ENCODE measurements at places on chromosomes 6 and 20.
A peak's percentile ranks its signal among the peaks of the same experiment; 100 is the strongest.

DNA sequence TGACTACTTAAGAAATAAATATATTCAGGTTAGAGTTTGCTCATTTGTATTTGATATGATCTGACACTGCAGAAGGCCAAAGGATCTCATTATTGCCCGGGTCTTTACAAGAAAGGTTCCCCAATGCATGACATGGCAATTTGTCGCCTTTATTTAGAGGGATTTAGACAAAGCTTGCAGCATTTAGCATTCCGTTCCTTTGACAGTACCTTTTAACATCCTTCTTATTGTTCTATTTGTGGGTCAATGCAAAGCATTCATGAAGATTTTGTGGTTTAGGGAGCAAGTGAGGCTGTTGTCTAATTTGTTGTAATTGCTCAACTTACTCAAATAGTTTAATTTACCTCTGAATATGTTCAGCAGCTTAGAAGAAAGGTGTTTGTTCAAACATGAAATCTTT, 230.8 kb upstream of the FLRT3 start:
- DNase-seq, result no peak

- DNase-seq, result peak; percentile 43
These were observed 844 bp downstream of the TAGAP start for GRCh38 chr6:159043947-159044346.

GRCh38 chr6:33914645-33915044, 110.8 kb upstream of the MLN start:
- DNase-seq, result no peak

DNA sequence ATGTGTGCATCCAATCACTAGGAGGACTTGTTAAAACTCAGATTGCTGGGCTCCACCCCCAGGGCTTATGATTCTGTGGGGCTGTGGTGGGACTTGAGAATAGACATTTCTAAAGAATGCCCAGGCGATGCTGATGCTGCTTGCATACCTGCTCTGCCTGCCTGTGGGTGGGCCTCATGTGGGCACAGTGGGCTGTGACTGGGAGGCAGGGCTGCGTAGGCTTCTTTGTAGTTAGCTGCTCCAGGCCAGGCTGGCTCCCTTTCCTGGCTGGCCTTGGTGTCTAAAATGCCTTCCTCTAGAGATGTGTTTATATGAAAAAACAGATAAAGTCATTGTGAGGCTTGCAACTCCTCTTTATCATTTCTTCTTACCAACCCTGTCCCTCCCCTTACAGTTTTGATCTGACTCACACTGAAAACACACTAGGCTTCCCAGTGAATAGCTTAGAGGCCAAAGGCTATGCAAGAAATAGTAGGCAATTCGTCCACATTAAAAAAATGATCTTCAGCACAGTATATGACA, 495.5 kb upstream of the MAP3K7 start:
- DNase-seq, result no peak

DNA sequence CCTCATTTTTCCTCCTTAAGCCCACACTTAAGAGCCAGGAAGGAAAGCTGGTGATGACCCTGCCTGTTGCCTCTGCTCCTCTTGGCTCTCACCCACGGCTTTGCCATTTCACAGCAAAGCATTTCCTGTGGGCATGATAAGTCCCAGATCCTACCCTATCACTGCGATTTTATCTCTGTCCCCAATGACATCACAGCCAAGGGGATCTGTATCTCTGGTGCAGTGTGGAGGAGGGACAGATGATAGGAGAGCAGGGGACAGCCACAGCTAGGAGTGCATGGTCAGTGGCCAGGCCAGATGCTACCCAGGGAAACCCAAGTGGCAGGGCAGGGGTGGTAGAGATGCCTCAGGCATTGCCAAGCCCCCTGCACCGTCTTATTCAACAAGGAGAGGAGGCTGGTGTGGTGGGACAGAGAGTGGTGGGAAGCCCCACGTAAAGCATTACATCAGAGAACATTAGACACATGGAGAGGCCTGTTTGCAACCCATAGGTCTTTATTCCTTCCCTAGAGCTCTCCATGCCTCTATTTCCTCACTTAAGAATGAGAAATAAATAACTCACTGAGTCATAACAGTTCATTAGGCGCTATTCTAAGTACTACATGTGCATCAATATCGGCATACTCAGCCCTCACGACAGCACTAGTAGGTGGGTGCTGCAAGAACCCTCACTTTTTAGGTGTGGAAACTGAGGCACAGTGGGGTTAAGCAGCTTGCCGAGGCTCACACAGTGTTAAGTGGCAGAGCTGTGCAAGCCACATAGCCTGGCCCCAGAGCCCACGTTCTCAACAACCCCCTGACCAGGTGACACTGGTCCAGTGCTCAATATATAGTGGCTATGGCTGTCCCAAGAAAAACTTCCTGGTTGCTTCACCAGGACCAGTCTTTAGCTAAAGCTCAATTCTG, 4.6 kb downstream of the TFEB start:
- no peak for DNase-seq
